ENCODE measurements at places on chromosomes 5 and 9. TPM values are rescaled to one million over a fixed set of nuclear protein-coding genes. Genes with fewer than 3 reads are reported as not detected.

The PCDHAC2 gene
- total RNA-seq, result not detected

The SPACA9 gene
- 0.88 TPM for total RNA-seq

The OR13C4 gene
- total RNA-seq, result not detected

The ZDHHC11B gene
- total RNA-seq, result not detected

The FOXI1 gene
- total RNA-seq, result not detected

The FOXE1 gene
- total RNA-seq, result 0.05 TPM

The GIN1 gene
- 8.6 TPM for total RNA-seq

DNA sequence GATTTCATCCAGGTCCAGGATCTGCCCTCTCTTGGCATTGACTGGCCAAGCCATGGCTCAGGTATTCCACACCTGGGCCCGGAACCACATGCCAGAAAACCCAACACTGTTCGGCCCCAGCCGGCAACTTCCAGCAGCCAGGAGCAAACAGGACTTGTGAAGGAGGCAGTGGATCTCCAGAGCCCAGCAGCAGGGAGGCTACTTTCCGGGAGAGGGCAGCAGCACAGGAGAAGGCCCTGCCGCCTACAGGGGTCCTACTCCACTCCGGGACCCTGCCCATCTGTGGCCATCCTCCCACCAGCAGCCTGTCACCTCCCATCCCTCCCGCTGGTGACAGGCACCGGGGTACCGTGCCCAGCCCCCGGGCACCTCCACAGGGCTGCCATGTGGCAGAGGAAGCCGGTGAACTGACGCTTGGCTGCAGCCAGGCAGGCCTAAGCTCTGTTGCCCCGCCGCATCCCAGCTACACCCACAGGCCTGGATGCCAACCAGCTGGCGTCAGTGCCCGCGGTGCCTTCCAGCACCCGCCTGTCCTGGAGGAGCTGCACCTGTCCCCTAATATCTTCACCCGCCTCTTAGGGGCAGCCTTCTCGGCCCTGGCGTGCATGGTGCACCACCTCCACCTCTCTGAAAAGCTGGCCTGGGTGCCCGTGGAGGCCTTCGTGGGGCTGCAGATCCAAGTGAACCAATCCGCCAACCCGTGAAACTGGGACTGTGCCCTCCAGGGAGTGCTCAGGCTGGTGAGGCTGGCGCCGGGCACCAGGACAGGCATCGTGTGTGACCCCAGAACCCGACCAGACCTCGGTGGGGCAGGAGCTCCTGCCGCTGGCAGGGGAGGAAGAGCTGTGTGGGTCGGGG, 18.9 kb upstream of the SLC30A5 start:
- no peak for DNase-seq
- no peak overlapping the region for H3K27ac ChIP-seq
- no peak overlapping the region for H3K4me3 ChIP-seq
- H3K4me1 ChIP-seq, result no peaks in the 10 kb centered on the region
- H3K27me3 ChIP-seq, result peaks cover 4% of the 10 kb centered on the region
- H3K36me3 ChIP-seq, result no peaks in the 10 kb centered on the region

DNA sequence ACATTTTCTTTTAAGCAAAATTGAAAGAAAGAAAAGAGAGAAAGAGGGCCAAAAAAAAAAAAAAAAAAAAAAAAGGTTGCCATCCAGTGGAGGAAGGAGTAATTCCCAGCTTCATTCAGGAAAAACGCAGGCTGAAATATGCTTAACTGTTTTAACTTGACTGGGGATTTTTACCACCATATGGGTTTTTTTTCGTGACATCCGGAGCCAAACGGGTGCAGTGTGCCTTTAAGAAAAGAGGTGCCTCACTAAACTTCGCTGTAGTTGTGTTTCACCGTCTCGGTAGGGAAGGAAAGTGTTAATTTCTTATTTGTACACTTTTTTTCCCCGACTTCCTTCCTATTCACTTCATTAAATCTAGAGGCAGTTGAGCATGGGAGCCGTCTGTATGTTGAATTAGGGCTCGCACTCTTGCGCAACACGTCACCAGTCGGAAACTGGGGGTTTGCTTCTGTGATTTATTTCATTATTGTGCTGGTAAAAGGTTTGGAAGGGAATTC, 143.0 kb downstream of the SMARCA2 start:
- H3K27ac ChIP-seq, result peak overlapping the region; percentile 96
- peaks cover 16% of the 10 kb centered on the region for H3K36me3 ChIP-seq
- peak; percentile 19 for DNase-seq
- no peaks in the 10 kb centered on the region for H3K27me3 ChIP-seq
- H3K4me1 ChIP-seq, result peaks cover 35% of the 10 kb centered on the region
- peak overlapping the region; percentile 93 for H3K4me3 ChIP-seq

DNA sequence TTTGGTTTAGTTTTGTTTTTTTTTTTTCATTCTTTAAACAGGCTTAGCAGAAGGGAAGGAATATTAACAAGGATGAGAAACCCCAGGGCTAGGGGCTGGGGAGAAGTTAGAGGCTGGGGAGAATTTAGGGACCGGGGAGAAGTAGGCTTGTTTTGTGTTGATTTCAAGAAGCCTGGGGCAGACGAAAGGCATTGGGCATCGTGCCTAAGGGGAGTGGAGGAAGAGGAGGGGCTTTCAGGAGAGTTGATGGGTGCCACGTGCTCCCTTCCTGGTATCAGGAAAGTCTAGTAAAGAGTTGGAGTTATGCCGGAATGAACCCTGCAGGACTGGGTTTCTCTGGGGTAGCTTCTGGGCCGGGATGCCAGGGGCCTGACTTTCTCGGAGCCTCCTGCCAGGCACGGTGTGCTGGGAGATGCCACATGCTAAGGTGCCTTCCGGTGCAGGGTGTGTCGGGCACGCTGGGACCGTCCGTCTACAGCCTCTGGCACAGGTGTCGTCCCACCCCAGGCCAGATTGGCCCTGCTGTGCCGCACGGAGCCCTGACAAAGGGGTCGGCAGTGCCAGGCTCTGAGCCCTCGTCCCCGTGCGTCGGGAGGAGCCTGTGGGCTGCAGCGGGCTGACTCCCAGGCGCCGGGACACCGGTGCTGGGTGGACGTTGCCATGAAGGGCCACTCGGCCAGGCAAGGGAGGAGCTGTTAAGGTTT, 159.9 kb downstream of the OLFM1 start:
- H3K36me3 ChIP-seq, result no peaks in the 10 kb centered on the region
- no peaks in the 10 kb centered on the region for H3K27me3 ChIP-seq
- no peaks in the 10 kb centered on the region for H3K4me1 ChIP-seq
- no peak overlapping the region for H3K4me3 ChIP-seq
- no peak for DNase-seq

- H3K36me3 ChIP-seq, result no peaks in the 10 kb centered on the region
- no peak overlapping the region for H3K4me3 ChIP-seq
- no peaks in the 10 kb centered on the region for H3K27me3 ChIP-seq
- H3K27ac ChIP-seq, result no peak overlapping the region
- H3K4me1 ChIP-seq, result peaks cover 17% of the 10 kb centered on the region
Observed at GRCh38 chr9:76425677-76426453, 31.6 kb upstream of the RFK start.

GRCh38 chr5:127776477-127776876, 73.3 kb downstream of the CCDC192 start:
- no peak overlapping the region for H3K4me3 ChIP-seq
- H3K36me3 ChIP-seq, result no peaks in the 10 kb centered on the region
- peaks cover 10% of the 10 kb centered on the region for H3K4me1 ChIP-seq
- peaks cover 3% of the 10 kb centered on the region for H3K27me3 ChIP-seq
- DNase-seq, result no peak

- H3K4me1 ChIP-seq, result peaks cover 45% of the 10 kb centered on the region
- H3K36me3 ChIP-seq, result no peaks in the 10 kb centered on the region
- H3K27ac ChIP-seq, result peak overlapping the region; percentile 79
- DNase-seq, result no peak
- no peaks in the 10 kb centered on the region for H3K27me3 ChIP-seq
- no peak overlapping the region for H3K4me3 ChIP-seq
Observed at GRCh38 chr9:20042128-20042711, 253.4 kb upstream of the SLC24A2 start.

GRCh38 chr5:154501566-154501965, 23.5 kb upstream of the HAND1 start:
- H3K4me1 ChIP-seq, result no peaks in the 10 kb centered on the region
- H3K4me3 ChIP-seq, result no peak overlapping the region
- H3K27me3 ChIP-seq, result peaks cover 17% of the 10 kb centered on the region
- no peak for DNase-seq

- no peaks in the 10 kb centered on the region for H3K4me1 ChIP-seq
- no peak overlapping the region for H3K4me3 ChIP-seq
- H3K36me3 ChIP-seq, result no peaks in the 10 kb centered on the region
- H3K27me3 ChIP-seq, result no peaks in the 10 kb centered on the region
- H3K27ac ChIP-seq, result no peak overlapping the region
Observed at GRCh38 chr9:85168412-85168811, 498.9 kb downstream of the NTRK2 start.

DNA sequence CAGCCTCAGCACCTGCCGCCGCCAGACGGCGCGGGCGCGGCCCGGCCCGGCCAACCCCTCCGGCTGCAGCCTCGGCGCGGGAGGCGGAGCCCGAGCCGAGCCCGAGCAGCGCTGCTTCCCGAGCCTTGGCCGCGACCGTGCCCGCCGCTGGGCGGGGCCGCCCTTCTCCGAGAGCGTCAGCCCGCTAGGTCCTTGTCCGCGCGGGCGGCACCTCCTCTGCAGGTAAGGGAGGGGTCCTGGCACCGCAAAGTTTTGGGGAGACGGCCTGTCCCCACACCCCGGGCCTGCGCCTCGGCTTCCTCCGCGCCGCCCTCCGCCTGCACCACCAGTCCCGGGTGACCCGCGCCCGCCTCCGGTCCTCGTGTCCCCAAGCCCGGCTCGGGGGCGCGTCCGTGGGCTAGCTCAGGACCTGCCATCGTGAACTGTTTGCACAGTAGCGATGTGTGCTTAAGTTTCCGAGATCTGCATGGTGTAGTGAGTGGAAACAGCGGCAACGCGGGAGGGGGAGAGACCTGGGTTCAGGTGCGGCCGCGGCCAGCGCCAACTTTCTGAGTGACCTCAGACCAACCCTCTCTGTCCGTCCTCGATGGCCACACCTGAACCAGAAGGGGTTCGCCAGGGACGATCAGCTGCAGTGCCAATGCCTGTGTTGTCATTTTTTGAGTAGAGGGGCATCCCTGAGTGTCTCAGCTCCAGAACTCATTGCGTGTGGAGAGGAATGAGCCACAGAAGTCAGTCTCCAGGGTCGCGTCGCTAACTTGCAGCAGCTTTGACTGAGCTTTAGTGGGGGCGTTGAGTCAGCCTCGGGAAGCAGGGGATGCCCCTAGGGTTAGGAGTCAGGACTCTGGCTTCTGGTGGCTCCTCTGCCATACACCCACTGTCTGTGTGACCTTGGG, at the start of gene FRMPD1:
FRMPD1 (plus strand) TSS at position 82 of the 896 bp plus-strand sequence. CDS start 41,688 bp downstream, outside the sequence.
- H3K36me3 ChIP-seq, result no peaks in the 10 kb centered on the region
- peak; percentile 51 for DNase-seq
- no peak within 1 kb of the TSS for H3K27ac ChIP-seq
- H3K4me1 ChIP-seq, result peaks cover 5% of the 10 kb centered on the region
- peak within 1 kb of the TSS; percentile 79 for H3K4me3 ChIP-seq

GRCh38 chr9:134486596-134486995, 155.0 kb upstream of the COL5A1 start:
- no peaks in the 10 kb centered on the region for H3K4me1 ChIP-seq
- H3K27ac ChIP-seq, result no peak overlapping the region
- H3K27me3 ChIP-seq, result no peaks in the 10 kb centered on the region
- DNase-seq, result no peak
- no peak overlapping the region for H3K4me3 ChIP-seq
- no peaks in the 10 kb centered on the region for H3K36me3 ChIP-seq

DNA sequence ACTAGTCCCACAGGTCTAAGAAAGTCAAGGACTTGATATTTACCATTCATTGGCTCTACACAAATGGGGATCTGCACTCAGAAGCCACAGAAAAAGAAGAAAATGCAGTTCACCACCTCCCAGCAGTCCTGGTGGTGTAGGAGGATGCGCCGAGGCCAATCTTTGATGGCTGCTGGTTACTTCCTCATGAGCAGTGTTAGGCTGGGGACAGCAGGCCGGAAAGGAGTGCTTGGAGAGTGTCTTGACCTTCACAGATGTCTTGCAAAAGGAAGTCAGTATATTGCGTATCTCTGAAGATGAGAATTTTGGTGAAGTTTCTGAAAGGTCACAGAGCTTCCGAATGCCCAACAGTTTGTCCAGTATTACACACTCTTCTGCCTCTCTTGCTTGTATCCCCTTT, 597.0 kb downstream of the EBF1 start:
- no peaks in the 10 kb centered on the region for H3K4me1 ChIP-seq
- no peak overlapping the region for H3K4me3 ChIP-seq
- H3K36me3 ChIP-seq, result no peaks in the 10 kb centered on the region
- H3K27ac ChIP-seq, result no peak overlapping the region
- no peaks in the 10 kb centered on the region for H3K27me3 ChIP-seq

DNA sequence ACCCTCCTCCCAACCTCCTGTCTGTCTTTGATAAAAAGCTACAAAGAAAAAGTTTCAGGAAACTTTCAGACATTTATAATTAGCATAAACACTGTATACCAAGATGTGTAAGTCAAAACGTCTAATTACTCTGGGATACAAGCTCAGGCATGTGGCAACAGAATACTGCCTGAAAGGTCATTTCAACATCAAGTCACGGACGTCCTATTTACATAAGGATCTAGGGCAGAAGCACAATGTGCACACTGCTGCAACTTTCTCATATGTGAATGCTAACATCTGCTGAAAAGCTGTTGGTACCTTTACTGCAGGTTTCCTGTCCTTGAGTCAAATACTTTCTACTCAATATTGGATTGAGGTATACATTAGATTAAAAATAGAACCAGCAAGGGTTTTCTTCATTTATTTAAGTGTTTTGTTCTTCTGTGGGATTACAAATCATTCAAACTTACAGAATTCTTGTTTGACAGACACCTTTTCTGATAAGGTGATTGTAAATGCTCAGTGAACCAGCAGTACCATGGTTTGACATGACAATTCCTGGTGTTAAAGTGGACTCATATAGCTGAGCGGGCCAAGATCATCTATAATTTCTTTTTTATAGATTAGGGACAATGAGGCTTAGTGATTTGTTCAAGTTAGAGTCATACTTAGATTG, 36.8 kb downstream of the ELL2 start:
- no peak overlapping the region for H3K27ac ChIP-seq
- peaks cover 74% of the 10 kb centered on the region for H3K4me1 ChIP-seq
- H3K27me3 ChIP-seq, result no peaks in the 10 kb centered on the region
- DNase-seq, result no peak
- no peak overlapping the region for H3K4me3 ChIP-seq

DNA sequence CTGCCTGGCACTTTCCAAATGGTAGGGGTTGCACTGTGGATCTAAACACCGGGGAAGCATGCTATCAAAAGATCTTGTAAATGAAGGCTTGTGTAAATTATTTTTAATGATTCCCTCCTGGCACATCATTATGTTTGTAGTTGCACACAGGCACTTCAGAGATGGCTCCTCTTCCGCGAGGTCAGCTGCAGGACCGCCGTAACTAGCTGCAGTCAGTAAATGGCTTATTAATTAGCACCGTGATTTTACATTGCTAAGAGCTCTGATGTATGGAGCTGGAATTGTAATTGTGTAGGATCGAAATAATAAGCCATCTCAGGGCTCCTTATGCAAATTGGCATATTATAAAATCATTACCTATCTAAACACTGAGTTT, 397.6 kb upstream of the IRX1 start:
- no peaks in the 10 kb centered on the region for H3K4me1 ChIP-seq
- peaks cover 11% of the 10 kb centered on the region for H3K27me3 ChIP-seq
- DNase-seq, result no peak
- H3K27ac ChIP-seq, result no peak overlapping the region
- H3K36me3 ChIP-seq, result no peaks in the 10 kb centered on the region
- H3K4me3 ChIP-seq, result no peak overlapping the region

Measured in activated T-helper 1 cell treated with anti-CD3 and anti-CD28 coated beads, Interleukin-12 subunit alpha, Interleukin-12 subunit beta, Interleukin-2, Interleukin-4 antibody, amounts not matched to agents 30 ng/mL and 10 ng/mL and 1 ng/mL, durations not matched to agents 14 hours and 24 hours and 36 hours (primary cell).